ENCODE measurements at places on chromosomes 5 and 9. TPM values are rescaled to one million over a fixed set of nuclear protein-coding genes. Genes with fewer than 3 reads are reported as not detected.

TPRN gene
- 3.2 TPM for total RNA-seq

NRARP gene
- total RNA-seq: 28.1 TPM

ADGRV1 gene
- under 0.01 TPM for total RNA-seq

PCDHB11 gene
- 0.16 TPM for total RNA-seq

RUSC2 gene
- 27.9 TPM for total RNA-seq

Measured in bladder microvascular endothelial cell (primary cell).